ENCODE measurements at places on chromosomes 7 and 10.

GRCh38 chr10:29163746-29164145 is 125.1 kb upstream of the LYZL1 start:
- DNase-seq = peak; percentile 65

DNA sequence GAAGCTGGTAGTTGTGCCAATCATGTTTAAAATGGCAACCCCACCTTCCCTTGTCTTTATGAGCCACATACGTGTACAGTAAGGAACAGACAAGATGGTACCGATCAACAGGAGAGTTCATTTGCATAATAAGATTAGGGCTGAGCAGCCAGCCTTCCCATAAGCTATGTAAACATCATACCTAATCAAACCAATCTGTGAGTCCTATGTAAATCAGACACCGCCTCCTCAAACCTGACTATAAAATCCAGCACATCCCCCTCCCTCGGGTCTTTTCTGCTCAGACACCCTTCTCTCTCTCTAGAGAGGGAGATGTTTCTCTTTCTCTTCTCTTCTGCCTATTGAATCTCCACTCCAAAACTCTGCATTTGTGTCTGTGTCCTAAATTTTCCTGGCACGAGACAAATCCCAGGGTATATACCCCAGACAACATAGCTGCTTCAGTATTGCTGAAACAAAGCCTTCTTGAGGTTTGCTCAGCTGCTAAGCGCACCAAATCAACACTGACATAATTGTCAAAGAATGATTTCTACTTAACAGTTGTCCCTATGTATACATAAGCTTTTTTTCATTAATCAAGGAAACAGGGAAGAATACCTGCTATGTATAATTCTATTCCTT is 279.2 kb downstream of the THSD7A start:
- DNase-seq = no peak

GRCh38 chr10:75096749-75097148 is 14.7 kb upstream of the SAMD8 start:
- no peak for DNase-seq

GRCh38 chr10:61953183-61953582 is 51.7 kb downstream of the ARID5B start:
- DNase-seq = no peak

DNA sequence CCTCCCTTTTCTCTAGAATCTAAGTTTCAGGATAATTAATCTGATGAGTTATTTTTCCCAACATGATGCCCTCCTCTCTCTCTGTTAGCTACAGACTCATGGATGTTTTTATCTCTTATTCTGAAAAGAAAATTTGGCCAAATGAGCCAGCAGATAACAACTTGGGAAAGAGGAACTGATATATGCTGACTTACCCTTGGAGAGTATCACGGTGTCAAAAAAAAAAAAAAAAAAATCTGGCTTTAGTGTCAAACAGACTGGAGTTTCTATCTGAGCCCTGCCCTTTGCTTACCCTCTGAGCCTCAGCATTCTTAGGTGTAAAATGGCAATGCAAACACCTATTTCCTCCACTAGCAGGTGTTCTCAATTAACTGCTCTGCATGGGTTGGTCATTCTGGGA is 190.4 kb downstream of the AHR start:
- no peak for DNase-seq

- DNase-seq = no peak
Observed at GRCh38 chr7:52501696-52502095, 533.7 kb upstream of the POM121L12 start.

DNA sequence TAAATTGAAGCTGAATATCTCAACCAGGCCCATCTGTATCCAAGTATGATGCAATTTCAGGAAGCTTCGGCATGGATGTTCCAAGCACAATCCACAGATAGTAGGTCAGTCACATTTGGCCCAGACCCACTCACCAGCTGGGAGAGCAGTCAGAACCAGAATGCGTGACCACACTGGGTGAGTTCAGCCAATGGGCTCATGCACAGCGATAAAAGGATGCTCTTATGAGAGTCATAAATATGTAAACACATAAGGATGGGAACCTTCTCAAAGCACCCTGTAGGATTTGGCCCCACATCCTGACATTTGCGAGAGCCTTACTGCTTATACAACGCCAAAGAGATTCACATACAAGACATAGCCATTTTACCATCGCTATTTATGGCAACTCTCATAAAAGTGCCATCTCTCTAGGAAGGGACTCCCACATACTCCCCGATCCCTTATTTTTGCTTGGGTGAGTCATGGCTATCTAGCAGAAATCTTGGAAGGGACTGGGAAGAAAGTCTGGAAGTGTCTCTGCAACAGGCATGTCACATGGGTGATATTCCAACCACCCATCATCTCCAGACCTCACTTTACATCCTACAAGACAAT is 3.0 kb downstream of the AFAP1L2 start:
- DNase-seq = no peak

DNA sequence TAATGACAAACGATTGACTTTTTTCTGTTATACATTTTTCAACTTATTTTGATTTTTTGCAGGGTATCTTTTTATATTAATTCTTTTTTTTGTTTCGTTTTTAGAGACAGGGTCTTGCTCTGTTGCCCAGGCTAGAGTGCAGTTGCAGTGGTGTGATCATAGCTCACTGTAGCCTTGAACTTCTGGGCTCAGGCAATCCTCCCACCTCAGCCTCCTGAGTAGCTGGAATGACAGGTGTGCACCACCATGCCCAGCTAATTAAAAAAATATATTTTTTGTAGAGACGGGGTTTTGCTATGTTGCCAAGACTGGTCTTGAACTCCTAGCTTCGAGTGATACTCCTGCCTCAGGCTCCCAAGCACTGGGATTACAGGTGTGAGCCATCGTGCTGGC is 601.3 kb downstream of the PARD3 start:
- no peak for DNase-seq

- DNase-seq = no peak
Observed at GRCh38 chr7:95330204-95330960, 6.0 kb upstream of the PON1 start.

GRCh38 chr10:94240901-94241300 is 121.8 kb downstream of the NOC3L start:
- no peak for DNase-seq

All from T1000 (cell line).